ENCODE measurements at places on chromosomes 6 and 20.

DNA sequence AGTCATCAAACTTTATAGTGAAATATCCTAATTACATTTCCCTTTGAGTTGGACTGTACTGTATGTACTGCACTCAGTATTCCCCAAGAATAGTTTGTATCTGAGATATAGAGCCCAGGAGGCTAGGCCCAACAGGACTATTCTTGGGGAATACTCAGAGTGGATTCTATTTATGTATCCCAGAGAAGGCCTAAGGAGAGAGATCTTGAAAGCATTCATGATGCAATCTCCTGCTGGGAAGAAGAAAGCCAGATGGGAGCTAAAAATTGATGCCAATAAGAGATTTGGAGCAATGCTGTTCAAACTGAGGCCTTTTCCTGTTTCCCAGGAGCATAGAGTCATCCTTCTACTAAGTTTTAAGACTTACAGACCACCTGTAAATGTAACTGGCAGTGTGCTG lies 452.1 kb upstream of the PLCB4 start:
- DNase-seq, result no peak

GRCh38 chr6:122323361-122323760 lies 76.1 kb upstream of the HSF2 start:
- DNase-seq, result no peak

DNA sequence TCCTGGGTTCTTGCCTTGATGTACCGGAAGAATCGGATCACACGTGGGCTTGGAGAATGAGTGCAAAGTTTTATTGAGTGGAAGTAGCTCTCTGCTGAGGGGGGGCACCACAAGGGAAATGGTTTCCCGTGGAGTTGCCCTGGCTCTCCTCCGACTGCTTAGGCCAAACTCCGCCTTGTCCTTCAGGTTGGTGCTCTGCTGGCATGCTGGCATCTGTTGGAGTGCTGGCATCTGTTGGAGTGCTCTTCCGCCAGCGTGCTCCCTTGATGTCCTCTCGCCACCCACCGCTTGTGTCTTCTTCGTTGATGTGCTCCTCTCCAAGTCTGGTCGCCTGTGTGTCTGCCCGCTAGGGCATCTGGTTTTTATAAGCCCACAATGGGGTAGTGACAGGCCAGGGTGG lies 317.1 kb upstream of the HSF2 start:
- DNase-seq, result no peak

GRCh38 chr20:23047738-23048214 lies 1.7 kb downstream of the THBD start:
- no peak for DNase-seq

GRCh38 chr20:49887251-49888211 lies 27.8 kb downstream of the SPATA2 start:
- no peak for DNase-seq

- DNase-seq, result no peak
These were observed 12.9 kb upstream of the NQO2 start for GRCh38 chr6:2986722-2987221.

DNA sequence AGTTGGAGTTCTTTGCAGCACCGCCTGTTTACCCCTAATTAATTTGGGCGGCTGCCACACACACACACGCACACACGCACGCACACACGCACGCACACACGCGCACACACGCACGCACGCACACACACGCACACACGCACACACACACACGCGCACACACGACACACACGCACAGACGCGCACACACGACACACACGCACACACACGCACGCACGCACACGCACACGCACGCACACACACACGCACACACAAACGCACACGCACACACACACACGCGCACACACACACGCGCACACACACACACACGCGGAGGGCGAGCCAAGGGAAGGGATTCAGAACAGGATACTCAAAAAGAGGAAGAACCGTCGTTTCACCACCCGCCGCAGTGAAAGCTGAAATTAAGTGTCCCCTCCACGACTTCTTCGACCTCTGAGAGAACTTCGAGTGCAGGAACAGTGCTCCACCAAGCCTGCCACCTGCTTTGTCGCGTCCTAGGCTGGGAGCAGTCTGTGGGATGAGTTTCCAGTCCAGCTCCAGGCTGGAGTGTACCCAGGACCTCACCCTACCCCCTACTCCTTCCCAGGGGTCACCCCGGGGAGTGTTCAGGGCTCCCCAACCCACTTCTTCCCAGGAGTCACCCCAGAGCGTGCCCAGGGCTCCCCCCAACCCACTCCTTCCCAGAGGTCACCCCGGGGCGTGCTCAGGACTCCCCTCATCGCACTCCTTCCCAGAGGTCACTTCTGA lies 1.1 kb downstream of the RNASET2 start:
- DNase-seq, result peak; percentile 16

DNA sequence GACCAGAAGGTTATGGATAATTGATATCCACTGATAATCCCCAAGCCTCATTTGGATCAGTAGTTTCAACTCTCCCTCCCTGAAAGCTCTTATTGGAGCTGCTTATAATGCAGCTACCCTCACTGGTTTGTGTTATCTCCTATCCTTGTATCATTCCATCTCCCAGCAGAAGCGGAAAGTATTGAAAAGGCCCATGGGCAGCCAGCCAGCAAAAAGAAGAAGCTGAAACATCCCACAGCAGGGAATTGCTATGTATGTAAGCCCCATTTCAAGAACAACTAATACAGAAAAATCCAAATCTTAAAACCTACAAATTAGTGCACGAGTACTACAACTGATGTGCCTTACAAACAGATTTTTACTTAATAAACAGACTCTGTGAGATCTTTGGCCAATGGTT lies 269.0 kb upstream of the ECI2 start:
- DNase-seq, result no peak

- DNase-seq, result no peak
These were observed 9.1 kb downstream of the SNTA1 start for GRCh38 chr20:33434434-33434833.

DNA sequence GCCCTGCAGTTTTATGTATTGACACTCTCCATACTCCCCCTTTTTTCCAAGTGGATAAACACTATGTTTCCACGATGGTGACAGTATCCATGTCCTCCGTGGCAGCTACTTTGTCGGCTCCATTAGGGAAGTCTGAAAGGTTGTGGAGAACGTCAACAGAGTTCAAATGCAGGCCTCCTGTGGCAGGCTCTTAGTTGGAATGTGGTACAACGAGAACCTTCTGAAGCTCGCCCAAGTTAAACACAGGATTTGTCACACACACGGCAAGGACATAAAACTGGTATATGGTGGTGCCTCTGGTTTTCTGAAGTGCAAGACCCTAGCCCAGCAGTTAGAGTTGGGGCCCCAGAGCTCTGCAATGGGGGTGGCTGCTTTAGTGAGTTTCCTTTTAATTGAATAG lies 187.0 kb upstream of the TAB2 start:
- DNase-seq, result no peak

- peak; percentile 48 for DNase-seq
These were observed 2.6 kb upstream of the ZBP1 start for GRCh38 chr20:57622579-57623381.

DNA sequence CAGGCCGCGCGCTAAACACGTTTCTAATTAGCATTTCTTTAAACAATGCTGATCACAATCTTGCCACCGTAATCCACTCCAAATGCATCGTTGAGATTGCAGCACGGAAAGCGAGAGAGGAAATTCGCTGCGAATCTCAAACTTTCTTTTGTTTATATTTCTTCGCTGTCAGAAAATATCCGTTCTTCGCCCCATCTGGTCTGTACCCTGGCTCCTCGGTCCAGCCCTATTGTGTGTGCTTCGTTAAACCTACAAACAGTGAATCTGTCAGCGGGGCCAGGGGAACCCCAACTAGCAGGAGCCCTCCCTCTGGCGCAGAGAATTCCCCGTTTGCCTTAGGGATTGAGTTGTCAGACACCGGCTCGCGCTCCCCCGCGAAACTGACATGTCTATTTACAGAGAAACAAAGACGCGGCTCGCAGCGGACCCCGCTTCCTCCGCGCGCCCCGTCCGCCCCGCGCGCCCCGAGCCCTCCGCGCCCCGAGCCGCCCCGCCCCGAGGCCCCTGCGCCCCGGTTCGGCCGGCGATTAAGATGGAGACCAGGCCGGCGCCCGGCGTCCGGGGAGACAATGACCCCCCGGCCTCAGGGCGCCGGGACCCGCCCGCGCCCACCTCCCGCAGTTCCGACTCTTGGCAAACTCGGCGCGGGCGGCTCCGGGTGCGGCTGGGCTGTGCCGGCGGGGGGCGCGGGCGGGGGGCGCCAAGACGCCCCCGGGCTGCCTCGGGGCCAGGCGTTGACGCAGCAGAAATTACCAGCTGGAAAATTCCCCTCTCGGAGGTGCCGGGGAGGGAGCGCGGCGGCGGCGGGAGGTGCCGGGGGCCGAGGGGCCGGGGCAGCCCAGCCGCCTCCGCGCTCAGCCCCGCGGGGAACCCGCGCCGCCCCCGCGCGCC lies 874 bp downstream of the ZBTB46 start:
- DNase-seq, result no peak

DNA sequence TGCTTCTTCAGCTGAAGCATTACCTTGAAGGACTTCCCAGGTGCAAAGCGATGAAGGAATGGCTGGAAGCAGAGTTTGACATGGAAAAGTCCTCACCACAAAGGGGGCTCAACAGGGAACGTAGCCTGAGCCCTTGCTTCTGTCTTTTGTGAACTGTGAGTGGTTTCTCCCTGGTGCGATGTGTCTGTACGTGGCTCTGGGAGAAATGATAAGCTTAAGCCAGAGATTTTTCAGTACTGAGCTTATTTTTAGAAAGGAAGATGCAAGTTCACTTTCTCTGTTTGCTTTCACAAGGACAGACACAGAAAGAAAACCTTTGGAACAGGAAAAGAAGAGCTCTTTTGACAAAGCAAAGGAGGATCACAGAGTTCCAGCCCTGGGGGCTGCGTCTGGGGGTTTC lies 79.4 kb downstream of the DACT2 start:
- no peak for DNase-seq

- no peak for DNase-seq
These were observed 173.4 kb downstream of the BMP2 start for GRCh38 chr20:6940876-6941275.

- DNase-seq, result no peak
These were observed 70.9 kb downstream of the BMP7 start for GRCh38 chr20:57195469-57196100.

DNA sequence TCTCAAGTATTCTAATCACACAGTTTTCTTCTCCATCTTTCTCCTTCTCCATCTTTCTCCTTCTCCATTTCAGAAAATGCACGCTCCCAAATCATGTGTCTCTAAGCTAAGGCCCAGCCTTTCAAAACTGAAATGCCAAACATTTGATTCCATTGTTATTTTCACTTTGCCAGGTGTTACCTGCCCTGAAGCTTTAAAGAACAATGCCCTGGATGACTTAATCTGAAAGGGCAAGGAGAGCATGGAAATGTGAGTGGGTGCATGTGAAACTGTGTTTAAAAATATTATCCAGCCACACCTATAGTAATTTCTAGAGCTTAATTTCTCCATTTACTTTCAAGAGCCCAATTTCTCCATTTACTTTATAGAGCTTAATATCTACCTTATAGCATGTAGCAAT lies 42.4 kb upstream of the GCLC start:
- DNase-seq, result no peak

GRCh38 chr6:47766445-47766844 lies 15.4 kb upstream of the OPN5 start:
- DNase-seq, result no peak

DNA sequence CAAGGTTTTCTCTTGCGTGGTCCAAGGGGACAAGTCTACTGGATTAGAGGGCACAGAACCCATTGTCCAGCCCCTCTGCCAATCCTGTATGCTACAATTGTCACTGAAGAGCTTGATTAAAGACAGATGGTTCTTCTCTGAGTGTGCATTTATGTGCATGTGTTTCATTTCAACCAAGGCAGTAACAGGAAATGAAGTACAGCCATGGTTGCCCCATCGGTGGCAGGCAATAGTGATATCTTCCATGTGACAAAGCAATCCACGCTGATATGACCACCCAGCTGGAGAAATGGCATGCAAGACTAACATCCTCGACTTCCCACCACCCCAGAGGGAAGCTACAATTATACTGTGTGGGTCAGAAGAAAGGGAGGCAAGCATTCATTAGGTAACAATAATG lies 85.5 kb downstream of the UNC5CL start:
- DNase-seq, result no peak

DNA sequence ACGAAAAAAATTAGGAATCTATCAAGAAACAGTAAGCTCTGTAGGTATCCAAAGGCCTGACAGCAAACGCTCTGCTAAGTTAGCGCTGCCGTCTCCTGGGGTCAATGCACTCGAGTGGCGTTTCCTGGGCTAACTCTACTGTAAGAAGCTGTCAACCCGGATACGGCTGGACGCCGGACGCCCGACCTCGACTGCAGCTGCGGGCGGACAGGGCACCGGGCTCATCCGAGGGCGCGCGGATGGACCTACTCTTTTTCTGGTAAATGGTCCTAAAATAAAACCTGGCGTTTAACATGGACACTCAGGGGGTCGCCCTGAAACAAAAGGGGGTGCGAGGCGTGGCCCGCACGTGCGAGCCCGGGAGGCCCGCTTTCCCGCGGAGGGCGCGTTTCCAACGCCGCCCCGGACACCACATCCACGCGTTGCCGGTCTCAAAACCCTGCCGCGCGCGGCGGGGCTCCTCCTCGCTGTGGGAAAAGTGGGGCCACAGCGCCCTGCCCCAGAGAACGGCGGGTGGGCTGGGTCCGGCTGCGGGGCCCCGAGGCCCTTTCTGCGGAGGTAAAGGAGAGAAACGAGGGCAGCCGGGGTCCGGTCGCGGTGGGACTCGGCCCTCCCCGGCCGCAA lies 537 bp downstream of the TCP1 start:
- DNase-seq, result no peak

DNA sequence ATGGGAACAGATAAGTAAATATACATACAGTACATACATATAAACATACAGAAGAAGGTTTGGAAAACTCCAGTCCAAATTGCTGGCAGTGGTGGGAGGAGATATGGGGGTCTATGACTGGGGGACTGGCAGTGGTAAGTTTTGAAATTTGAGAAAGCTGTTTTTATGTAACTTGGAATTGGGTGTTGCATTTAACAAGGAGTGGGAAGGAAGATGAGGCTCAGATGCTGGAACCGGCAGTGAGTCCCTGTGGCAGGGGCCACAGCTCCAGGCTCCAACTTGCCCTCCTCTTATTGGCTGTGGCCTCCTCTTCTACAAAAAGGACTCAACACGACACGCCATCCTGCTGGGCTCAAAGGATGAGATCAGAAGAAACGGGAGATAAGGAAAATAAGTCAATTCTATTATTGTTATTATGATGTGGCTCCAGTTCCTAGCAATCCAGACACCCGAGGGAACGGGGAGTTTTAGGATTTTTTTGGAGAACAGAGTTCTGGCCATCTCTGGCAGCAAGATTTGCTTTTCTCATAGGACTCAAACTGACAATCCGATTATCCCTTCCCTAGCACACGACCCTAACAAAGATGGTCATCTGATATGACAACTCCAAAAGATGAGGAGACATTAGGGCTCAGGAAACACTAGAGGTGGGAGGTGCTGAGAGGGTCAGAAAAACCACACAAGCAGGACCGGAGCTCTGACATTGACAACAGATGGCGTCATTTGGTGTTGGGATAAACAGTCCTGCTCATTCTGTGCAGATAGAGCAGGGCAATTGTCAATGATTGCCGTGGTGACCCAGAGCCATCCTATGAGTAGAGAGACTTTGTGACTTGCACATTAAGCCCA lies 6.0 kb upstream of the TGM2 start:
- DNase-seq, result no peak

All from stimulated activated CD4-positive, alpha-beta T cell treated with anti-CD3 and anti-CD28 coated beads, Interleukin-15, amount 100 ng/mL, for 1 hour (primary cell).